CD14-positive monocyte (primary cell): ENCODE measurements at places on chromosomes 1 and 21.

- no peak for DNase-seq
These were observed 50.7 kb downstream of the DNAH14 start for GRCh38 chr1:224980181-224980580.

DNA sequence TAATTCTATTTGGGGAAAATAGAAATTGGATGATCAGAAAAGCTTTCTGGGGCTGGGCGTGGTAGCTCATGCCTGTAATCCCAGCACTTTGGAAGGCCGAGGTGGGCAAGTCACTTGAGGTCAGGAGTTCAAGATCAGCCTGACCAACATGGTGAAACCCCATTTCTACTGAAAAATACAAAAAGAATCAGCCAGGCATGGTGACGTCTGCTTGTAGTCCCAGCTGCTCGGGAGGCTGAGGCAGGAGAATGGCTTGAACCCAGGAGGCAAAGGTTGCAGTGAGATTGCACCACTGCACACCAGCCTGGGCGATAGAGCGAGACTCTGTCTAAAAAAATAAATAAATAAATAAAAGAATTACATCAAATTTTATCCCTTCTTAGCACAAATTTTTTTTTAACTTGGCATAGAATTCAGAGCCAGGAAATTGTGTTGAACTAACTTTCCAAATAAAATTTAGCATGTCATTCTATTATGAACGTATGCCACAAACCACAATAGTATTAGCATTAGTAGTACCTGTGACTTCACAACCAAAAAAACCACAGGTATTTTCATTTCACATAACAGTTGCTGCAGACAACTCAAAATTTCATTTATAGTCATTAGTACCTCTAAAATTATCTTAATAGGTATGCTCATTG, 4.5 kb upstream of the ANKRD13C start:
- no peak for DNase-seq

- DNase-seq, result peak; percentile 17
These were observed 5.1 kb upstream of the OLIG1 start for GRCh38 chr21:33064623-33065390.

GRCh38 chr1:240255922-240256321, 164.2 kb downstream of the FMN2 start:
- no peak for DNase-seq

- no peak for DNase-seq
These were observed 185.4 kb upstream of the AJAP1 start for GRCh38 chr1:4468804-4469514.

GRCh38 chr1:82220754-82221153, 420.0 kb downstream of the ADGRL2 start:
- no peak for DNase-seq

GRCh38 chr1:162349635-162350330, 26.9 kb downstream of the SPATA46 start:
- DNase-seq, result peak; percentile 6

DNA sequence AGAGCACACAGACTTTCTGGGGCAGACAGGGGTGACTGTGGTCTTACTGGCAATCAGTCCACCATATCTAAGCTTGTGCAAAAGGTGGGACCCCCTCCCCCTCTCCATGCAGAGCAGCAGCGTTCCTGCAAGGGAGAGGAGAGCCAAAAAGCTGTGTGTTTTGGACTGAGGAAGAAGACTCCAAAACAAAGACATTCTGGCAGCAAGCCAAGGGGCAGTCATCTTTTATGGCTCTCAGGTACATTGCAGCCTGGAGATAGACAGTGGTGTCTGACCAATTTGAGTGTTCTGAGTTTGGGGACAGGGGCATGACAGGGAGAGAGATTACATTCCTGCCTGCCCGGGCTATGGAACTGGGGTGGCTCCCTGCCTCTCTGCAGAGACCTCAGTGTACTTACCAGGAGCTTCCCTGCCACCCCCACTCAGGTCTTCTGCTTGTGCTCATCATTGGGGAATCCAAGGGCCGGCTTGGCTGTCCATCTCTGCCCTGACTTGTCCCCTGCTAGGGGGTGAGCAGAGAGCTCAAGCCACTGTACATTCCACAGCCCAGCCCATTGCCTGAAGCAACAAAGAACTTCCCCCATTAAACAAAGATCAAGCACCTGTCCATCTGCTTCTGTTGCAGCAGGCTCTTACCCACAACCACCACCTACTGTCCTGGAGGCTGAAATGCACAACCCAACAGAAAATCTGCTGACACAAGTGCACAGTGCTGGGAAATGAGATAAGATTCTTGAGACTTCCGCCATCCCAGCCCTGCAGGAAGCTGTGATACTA, 131.1 kb downstream of the EVI5 start:
- DNase-seq, result no peak

GRCh38 chr1:234504969-234505768, 26.2 kb upstream of the TARBP1 start:
- DNase-seq, result no peak

DNA sequence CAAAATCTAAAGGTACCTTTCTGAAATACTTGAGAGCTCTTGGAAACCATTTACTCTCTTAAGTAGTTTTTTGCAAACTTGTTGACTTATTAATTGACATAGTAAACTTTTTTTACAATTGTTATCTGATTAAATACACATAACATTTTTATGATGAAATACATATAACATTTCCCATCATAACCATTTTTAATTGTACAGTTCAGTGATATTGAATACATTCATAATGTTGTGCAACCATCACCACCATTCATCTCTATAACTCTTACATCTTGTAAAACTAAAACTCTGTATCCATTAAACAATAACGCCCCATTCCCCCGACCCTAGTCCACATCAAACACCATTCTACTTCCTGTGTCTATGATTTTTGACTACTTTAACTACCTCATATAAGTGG, 95.7 kb upstream of the ZNF648 start:
- DNase-seq, result no peak

GRCh38 chr1:233606813-233607212, 7.1 kb upstream of the KCNK1 start:
- DNase-seq, result no peak

GRCh38 chr1:115136706-115137105, 47.4 kb upstream of the TSPAN2 start:
- DNase-seq, result no peak

- no peak for DNase-seq
These were observed 307.1 kb upstream of the C1orf174 start for GRCh38 chr1:4207183-4207582.

DNA sequence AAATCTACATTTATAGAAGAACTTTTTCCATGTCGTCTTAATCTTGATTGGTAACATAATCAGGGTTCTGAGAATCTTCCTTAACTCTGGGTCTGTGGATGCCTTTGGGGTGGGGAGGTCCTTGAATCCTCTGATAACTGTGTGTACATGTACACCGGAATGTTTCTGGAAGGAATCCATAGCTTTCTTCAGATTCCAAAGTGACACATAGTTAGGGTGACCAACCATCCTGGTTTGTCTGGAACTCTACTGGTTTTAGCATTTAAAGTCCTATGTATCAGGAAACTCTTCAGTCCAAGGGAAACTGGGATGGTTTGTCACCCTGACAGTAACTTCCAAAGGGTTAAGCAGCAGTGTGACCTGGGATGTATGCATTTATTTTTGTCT, 16.8 kb downstream of the STRIP1 start:
- DNase-seq, result no peak

GRCh38 chr21:15326032-15326867, 261.4 kb upstream of the NRIP1 start:
- DNase-seq, result no peak

GRCh38 chr21:32742396-32742795, 14.6 kb upstream of the SYNJ1 start:
- DNase-seq, result no peak

GRCh38 chr1:64946916-64947315, 19.4 kb downstream of the JAK1 start:
- no peak for DNase-seq
